M059J (cell line): ENCODE measurements at places on chromosomes 13 and 19. TPM values are rescaled to one million over a fixed set of nuclear protein-coding genes. Genes with fewer than 3 reads are reported as not detected.

DNA sequence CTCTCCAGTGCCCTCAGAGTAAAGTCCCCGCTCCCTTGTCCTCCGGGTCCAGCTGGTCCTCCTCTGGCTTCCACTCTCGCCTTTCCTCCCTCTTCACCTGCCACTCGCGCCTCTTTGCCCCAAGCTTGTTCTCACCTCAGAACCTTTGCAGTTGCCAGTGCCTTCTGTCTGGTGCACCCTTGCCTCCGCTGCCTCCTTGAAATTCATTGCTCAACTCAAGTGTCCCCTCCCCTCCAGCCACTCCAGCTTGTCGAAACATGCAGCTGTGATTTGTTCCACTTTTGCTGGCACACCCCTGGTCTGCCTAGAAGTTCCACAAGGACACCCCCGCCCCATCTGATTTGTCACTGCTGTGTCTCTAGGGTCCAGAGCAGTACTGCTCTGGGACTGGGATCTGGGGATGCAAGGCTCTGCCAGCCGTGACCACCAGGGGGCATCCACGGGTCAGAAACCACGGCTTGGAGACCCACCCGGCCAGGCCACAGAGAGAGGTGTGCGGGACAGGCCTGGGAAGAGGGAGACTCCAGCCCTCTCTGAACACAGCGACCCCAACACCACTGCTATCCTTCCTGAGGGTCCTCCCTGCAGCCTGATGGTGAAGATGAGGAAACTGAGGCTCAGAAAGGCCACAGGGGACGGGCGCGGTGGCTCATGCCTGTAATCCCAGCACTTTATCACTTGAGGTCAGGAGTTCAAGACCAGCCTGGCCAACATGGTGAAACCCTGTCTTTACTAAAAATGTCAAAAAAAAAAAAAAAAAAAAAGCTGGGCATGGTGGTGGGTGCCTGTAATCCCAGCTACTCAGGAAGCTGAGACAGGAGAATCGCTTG lies 49.9 kb downstream of the AP1M1 start:
- DNase-seq: peak; percentile 73

GRCh38 chr19:37007587-37008220 lies 70.5 kb upstream of the ZNF420 start:
- DNase-seq: no peak

- no peak for DNase-seq
Observed at GRCh38 chr13:27522847-27523246, 72.5 kb upstream of the MTIF3 start.

- DNase-seq: peak; percentile 62
Observed at GRCh38 chr13:108919036-108919907, 289.9 kb downstream of the MYO16 start.

GRCh38 chr13:23608701-23609413 lies 38.6 kb downstream of the TNFRSF19 start:
- no peak for DNase-seq

Gene MATK
- not detected in 2 replicates for total RNA-seq

Gene CFD
- total RNA-seq: 0.52 and 0.89 TPM in 2 replicates

Gene ZNF846
- total RNA-seq: 1.3 and 3.8 TPM in 2 replicates

Gene CD70
- 40.4 and 42.0 TPM in 2 replicates for total RNA-seq
